Activated CD4-positive, CD25-positive, alpha-beta regulatory T cell (primary cell): ENCODE measurements at places on chromosomes 16 and 17.

GRCh38 chr17:65355246-65355645 lies 206.2 kb downstream of the AXIN2 start:
- no peak for DNase-seq

GRCh38 chr16:78608305-78608776 lies 508.9 kb downstream of the WWOX start:
- DNase-seq: no peak

- DNase-seq: no peak
These were observed 3.9 kb downstream of the TIMM22 start for GRCh38 chr17:1000597-1001461.

DNA sequence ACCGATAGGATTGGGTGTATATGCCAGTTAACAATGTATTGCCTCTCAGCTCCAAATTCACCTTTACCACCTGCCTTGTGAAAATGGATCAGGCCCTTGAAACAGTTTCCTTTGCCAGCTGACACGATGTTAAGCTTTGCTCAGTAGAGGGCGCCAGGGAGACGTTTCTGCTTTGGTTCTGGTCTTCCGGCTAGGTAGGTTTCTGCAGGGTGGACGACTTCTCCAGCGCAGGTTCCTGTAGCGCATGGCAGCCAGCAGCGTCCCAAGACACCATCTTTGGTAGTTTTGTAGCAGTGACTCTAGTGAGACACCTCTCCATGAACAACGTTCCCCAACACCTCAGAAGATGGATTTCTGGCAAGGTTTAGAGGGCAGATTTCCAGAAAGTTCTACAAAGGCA lies 24.0 kb downstream of the SYCE1L start:
- DNase-seq: no peak
